ENCODE measurements at places on chromosomes 1 and 21.

GRCh38 chr1:214683621-214684020 is 80.6 kb downstream of the CENPF start:
- DNase-seq, result no peak

DNA sequence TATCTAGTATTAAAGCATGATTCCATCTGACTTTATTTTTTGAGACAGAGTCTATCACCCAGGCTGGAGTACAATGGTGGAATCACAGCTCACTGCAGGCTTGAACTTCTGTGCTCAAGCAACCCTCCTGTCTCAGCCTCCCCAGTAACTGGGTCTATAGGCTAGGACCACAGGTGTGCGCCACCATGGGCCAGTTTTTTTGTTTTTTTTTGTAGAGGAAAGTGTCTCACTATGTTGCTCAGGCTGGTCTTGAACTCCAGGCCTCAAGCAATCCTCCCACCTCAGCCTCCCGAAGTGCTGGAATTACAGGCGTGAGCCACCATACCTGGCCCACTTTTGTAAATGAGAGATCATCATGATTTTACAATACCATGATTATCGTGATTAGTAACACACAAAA is 9.2 kb downstream of the PPP1R15B start:
- DNase-seq, result no peak

DNA sequence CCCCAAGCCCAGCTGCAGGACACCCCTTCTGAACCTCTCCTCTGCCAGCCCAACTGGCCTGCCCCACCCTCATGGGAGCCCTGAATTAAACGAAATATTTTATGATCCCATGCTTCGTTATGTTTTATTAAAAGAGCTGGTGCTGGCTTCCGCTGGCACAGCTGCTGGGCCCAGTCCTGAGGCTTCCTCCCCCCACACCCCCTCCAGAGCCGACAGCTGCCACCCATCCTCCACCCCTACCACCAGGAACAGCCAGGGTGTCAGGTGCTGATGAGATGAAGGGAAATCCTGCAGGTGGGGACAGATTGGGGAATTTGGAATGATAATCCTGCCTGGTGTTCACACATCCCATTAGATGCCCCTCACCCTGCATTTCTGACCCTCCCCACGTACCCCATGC is 19.0 kb downstream of the IGSF21 start:
- no peak for DNase-seq

- DNase-seq, result no peak
Observed at GRCh38 chr1:17135530-17135929, 16.3 kb upstream of the PADI2 start.

DNA sequence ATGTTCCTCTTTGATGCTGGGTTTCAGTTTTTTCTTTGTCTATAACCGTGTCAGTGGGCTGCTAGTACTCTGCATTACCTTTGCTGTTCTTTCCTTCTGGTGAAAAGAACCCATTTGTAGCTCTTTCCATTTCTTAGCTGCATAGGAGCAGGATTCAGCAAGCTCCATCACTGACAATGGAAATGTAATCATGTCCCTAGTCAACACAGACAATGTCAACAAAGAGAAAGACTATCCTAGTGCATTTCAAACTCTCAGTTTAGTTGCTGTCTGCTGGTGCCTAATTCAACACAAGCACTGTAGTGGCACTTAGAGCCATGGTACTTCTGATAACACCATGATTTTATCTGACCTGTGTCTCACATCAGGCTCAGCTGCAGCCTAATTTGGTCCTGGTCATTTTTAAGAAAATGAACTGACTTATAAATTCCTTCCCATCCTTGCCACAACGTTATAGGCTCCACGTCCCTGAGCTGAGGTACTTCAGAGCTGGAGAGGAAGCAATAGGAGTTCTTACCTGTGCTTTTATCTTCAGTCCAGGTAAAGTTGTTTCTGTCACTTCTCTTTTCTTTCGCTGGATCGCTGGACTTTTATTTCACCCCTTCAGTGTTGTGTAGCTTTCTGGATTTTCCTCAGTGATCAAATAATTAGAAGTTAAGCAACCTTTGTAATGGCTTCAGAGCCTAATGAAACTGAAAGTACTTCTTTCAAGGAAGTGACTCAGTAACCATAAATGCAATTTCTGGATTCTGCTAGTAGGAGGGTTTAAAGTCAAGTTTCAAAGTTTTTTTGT is at the start of gene GBP3:
TSS of gene GBP3 (minus strand) at position 700 of the 793 bp plus-strand sequence. CDS start 2,145 bp downstream, outside the sequence.
- DNase-seq, result no peak

DNA sequence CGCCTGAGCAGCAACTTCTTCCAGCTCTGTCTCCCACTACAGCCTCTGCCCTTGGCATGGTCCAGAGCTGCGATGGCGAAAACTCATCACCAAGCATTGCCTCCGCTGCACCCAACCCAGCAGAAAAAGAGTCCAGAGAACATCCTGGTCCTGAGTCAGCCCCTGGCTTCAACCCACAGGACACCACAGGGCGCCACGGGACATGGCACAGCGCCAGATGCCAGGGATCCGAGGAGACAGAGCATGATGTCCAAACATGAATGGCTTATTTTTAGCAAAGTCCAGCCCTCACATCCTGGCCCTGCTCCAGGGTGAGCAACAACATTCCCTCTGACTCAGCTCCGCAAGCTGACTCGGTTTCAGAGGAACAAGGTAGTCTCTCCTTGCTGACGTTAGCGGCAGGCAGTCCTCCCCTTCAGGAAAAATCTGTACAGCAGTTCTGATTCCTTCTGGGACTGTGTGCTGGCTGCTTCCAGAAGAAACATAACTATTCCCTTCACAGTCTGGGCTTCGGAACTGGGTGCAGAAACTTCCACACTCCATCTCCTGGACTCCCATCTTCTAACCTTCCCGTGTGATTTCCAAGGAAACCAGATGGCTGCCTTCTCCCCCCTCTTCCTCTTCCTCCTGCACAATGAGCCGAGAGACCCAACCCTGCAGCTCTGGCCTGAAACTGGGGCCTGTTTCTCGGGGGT is 131.3 kb downstream of the TOMM20 start:
- DNase-seq, result no peak

DNA sequence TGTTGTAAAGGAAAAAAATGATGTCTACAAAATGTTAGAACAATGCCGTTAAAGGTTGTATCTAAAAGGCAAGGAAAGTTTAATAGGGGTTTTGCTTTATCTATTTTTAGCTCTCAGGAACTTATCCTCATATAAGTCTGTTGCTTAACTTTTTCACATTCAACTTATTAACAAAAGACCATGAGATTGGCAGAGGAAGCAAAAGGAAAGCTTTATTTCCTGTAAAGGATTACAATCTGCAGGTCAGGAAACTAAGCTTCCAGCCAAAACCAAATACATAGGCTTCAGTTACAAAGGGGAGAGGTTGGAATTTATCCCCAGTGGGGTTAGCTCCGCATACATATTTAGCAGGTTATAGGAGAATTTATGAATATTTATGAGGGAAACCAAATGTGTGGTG is 58.7 kb upstream of the KIAA1614 start:
- no peak for DNase-seq

- DNase-seq, result no peak
Observed at GRCh38 chr1:207670997-207671396, 26.1 kb downstream of the CR1L start.

DNA sequence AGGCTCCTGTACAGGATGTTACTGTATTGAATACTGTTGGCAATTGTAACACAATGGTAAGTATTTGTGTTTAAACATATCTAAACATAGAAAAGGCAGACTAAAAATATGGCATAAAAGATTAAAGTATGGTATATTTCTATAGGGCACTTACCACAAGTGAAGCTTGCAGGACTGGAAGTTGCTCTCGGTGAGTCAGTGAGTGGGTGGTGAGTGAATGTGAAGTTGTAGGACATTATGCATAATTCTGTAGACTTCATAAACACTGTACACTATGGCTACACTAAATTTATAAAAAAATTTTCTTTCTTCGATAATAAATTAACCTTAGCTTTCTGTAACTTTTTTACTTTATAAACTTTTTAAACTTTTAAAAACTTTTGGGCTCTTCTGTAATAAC is 13.7 kb upstream of the TRIM62 start:
- DNase-seq, result no peak

DNA sequence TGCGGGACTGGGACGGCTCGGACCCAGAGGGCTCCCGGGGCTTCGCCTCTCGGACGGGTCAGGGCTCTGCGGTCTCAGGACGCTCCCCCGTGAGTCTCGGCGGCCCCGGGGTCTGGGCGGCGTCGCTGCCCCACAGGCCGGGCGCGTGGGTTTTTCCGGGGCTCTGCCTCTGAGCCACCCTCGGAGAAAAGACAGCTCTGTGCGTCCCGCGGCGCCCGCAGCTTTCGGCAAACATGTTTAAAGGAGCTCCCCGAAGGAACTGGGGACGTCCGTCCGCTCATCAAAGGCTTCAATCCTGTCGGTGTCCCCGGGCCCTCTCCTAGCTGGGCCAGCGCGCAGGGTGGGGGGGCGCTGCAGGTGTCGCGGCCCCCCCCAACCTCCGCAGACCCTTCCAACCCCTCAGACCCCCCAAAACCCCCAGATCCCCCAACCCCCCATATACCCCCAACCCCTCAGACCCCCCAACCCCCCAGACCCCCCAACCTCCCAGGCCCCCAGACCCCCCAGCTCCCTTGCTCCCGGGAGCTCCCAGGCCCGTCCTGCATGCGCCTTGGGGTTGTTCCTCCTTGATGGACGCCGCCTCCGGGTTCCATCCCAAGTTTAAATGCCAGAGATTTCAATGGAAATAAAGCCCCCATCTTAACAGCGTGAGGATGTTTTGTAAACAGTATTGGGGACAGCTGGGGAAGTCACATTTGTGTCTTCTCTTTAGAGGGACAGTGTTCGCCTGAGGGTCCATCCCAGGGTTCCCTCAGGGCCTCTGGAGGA is 996 bp upstream of the C1orf159 start:
- peak; percentile 29 for DNase-seq

DNA sequence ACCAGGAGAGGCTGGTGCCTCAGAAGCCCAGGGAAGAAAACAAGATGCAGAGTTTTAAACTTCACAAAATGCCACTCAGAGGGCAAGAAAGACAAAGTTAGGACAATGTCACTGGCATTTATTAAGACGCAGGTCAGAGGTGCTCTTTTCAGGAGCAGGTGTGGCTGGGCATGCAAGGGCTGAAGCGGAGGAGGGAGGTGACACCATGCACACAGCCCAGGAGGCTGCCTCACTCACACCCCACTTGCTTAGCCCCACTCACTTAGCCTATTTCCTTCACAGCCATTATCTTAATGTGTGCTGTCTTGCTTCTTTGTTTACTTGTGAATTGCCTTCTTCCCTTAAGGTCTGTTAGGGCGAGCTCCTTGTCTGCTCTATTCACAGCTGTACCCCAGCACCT is 17.2 kb downstream of the HIVEP3 start:
- DNase-seq, result no peak

GRCh38 chr1:115237507-115237906 is 100.5 kb downstream of the NGF start:
- no peak for DNase-seq
